Tongue (tissue), 3 donors: ENCODE measurements at places on chromosomes 5 and 9.
A peak's percentile ranks its signal among the peaks of the same experiment; 100 is the strongest.

GRCh38 chr5:154038261-154038706 lies 426 bp downstream of the FAM114A2 start:
- peak; percentile 69 for DNase-seq

DNA sequence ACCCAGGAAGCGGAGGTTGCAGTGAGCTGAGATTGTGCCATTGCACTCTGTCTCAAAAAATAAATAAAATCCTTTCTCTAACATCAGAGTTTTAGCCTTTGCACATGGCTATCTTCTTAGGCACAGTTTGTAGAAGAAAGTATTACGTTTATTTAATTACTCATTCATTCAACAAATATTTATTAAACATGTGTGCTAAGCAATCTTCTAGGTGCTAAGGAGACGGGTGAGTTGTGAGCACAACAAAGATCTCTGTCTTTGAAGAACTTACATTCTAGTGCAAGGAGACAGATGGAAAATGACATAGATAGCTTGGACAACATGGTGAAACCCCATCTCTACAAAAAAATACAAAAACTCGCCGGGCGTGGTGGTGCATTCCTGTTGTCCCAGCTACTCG lies 122.3 kb upstream of the MYO10 start:
- no peak for DNase-seq

- DNase-seq = no peak
Measured at GRCh38 chr9:18379073-18379811, 94.7 kb upstream of the ADAMTSL1 start.

DNA sequence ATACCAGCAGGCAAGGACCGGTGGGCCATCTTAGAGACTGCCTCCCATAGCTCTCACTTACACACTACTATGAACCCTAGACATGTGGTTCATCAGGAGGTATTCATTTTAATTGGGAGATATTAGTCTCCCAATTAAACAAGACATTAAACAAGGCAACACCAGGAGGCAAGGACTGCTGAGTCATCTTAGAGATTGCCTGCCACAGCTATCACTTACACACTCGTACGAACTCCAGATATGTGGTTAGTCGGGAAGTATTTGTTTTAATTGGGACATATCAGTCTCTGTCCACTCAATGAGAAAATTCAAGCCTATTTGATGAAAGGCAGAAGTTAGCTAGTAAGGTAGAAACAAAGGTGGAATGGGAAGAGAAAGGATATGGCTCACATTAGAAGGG lies 343.9 kb downstream of the NFIB start:
- no peak for DNase-seq

GRCh38 chr5:132428147-132428482 lies 58.6 kb downstream of the SLC22A5 start:
- no peak for DNase-seq

GRCh38 chr9:95090023-95090791 lies 227.3 kb downstream of the FANCC start:
- DNase-seq = peak; percentile 66

- DNase-seq = no peak
Measured at GRCh38 chr5:56175488-56175887, 57.6 kb downstream of the ANKRD55 start.

DNA sequence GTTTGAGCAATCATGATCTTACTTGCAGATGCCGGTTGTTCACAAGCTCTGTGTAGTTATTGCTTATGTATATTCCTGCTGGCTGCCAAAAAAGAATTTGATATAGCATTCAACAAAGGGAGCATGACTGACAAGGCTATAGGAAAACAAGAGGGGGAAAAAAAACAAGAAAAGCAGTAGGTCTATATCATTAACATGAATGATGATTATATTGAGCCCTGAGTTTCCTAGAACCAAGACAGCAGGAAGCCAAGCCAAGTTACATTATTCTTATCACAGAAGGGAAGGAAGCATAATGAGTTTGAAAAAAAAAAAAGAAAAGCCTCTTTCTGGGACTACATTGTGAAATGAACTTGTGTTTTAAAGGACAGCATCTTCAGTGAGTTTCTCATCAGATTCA lies 41.0 kb downstream of the TSTD2 start:
- DNase-seq = no peak

DNA sequence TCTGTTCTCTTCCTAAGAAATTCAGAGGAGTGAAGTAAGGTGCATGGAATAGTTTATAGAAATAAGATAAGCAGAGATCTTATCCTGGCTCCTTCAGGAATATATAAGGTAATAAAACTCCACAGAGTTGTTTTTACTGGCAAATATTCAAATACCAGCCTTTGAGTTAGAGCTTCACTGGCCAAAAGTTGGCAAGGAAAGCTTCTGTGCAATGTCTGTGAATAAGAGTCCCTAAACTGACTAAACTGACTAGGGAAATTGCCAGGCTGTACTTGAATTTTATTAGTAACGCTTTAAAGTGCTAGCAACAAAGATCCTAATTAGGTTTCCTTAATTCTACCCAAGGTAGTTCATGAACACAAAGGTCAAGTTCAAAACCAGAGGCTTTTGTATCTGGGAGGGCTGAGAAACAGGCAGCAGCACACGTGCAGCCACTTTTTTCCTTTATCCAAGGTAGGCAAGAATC lies 131.1 kb upstream of the MPDZ start:
- peak; percentile 39 for DNase-seq

DNA sequence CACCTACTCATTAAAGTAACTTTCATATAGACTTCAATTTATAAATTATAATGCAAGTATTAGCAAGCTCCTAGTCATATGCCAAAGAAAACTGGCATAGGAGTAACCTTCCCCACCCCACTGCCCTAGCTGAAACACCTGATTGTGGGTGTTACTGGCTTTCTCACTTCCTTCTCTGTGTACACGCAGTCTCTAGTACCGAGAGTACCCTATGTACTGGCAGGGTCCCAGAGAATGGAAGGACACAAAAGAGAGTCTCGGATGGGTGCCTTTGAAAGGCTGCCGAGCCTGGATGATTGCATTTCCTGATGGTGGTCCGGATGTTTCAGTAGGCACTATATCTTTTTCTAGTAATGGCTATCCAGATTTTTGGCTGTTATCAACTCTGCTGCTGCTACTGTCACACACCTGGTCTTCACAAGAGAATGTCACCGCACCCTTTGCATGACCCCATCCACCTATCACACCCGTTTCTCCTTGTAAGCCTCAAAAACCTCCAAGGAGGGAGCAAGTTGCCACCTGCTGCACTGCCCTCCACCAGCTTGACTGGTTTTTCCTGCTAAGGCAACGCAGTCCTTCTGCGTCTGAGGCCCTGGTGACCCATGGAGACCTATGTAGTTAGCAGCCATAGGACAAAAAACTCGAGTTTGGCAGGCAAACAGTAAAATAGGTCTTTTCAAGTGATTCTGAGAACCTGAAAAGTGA lies 53.8 kb upstream of the CLINT1 start:
- peak; percentile 63 for DNase-seq

- peak; percentile 77 for DNase-seq
Measured at GRCh38 chr5:103475629-103476240, 86.9 kb downstream of the NUDT12 start.

DNA sequence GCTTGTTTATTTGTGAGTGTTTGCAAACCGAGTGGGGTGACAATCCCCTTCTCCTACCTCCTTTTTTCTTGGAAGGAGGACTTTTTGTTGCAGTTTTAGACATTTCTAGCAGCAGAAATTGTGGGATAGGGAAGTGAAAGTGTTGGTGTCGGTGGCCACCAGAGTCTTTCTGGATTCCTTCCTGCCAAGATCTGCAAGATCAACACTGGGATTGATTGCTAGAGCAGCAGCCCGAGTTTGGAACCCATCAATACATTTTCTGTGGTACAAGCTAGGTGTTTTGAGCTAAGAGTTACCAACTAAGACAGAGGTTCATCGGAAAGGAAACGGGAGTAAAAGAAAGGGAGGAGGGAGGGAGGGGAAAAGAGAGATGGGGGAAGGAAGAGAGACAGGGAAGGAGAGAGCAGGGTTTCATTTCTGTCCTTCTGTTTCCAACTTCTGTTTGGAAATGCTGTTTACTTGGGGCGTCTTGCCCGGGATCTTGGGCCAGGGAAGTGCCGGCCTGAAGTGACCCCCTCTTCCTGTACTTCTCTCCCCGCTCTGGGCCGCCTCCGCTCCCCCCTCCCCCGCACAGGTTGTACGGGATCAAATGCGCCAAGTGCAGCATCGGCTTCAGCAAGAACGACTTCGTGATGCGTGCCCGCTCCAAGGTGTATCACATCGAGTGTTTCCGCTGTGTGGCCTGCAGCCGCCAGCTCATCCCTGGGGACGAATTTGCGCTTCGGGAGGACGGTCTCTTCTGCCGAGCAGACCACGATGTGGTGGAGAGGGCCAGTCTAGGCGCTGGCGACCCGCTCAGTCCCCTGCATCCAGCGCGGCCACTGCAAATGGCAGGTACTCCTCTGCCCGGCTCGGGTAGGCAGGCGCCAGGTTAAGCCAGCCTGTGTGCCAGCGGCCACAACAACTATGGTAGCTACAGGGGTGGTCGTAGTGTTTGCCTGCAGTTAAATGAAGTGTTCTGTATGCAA lies 4.0 kb downstream of the ISL1 start:
- peak; percentile 10 for DNase-seq

DNA sequence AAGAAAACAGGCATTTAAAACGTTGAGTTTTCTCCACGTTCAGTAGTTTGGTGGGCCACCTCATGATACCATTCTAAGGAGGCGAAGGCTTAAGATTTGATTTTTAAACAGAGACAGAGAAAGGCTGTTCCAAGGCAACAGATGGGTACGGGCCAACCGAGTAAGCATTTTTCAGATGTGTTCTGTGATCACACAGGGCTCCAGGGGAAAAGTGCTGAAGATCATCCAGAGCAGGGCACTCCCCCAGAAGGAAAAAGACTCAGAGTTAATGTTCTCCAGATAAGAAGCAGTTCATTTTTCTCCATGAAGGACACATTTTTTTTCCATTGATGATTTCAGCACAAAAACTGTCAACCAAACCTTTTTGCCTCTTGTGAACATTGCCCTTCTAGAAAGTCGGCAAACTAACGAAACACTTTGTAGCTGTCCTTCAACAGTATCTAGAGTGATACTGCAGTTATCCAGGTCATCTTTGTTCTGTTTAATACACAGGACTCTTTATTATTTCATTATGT lies 138.7 kb downstream of the ALDH1A1 start:
- no peak for DNase-seq

GRCh38 chr9:69513141-69513820 lies 158.9 kb downstream of the APBA1 start:
- no peak for DNase-seq

DNA sequence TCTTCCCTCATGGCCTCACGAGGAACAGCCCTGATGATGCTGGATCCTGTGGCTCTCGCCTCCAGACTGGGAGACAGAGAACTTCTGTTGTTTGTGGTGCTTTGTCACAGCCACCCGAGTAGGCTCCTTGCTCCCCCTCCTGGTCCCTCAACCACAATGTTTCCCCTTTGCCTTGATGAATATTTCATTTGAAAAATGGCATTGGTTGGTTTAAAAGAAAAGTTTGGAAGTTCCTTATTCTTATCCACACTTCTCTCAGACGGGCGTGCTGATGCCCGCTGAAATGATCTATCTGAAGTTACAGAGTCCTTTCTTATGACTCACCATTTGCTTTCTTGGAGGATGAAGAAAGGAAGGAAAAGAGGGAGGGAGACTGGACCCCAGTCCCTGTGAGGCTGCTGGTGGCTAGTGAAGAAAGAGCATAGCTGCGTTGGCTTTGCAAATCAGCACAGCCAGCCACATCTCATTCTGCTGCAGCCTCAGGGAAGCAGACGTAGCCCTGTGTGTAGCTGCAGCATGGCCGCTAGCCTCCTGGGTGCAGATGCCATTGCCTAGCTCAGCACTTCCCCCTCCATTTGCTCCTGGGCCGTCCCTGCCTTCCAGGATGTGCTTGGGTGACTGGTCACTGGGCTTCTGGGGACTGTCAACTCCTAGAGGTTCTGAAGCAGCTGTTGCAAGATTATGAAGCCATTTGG lies 185.9 kb downstream of the ERCC6L2 start:
- peak; percentile 60 for DNase-seq

GRCh38 chr9:112422417-112423148 lies 42.7 kb downstream of the HSDL2 start:
- no peak for DNase-seq

DNA sequence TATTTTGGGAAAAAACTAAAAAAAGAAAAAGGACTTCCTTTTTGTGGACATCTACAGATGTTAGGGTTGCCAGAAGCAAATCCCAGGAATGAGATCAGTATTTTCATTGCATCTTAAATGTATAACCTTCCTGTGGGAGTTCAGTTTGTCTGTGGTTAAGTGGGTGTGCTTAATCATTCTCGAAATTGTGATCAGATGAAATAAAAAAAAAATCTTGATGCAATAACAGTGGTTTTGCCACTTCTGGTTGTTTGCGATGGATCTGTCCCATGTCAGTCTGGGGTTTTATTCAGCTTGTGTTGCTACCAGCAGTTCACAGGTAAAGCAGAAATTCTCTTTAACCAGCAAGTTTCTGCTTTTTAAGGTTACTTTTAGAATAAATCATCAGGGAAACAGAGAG lies 179.0 kb downstream of the MAN2A1 start:
- no peak for DNase-seq

- DNase-seq = no peak
Measured at GRCh38 chr9:98085944-98086343, 29.4 kb downstream of the NANS start.

DNA sequence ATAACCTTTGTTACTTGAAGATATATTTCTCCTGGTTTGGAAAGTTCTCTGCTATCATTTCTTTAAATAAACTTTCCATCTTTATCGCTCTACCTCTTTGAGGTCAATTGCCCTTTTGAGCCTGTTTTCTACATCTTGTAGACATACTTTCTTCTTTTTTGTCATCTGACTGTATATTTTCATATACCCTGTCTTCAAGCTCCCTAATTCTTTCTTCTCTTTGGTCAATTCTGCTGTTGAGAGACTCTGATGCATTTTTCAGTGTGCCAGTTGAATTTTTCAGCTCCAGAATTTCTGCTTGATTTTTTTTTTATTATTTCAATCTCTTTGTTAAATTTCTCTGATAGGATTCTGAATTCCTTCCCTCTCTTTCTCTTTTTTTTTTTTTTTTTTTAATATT lies 511.2 kb upstream of the GRAMD2B start:
- DNase-seq = no peak

GRCh38 chr5:150801117-150801927 lies 22.8 kb downstream of the SMIM3 start:
- peak; percentile 87 for DNase-seq

GRCh38 chr5:157965989-157966388 lies 107.0 kb upstream of the CLINT1 start:
- no peak for DNase-seq
